ENCODE measurements at places on chromosomes 5 and 9. TPM values are rescaled to one million over a fixed set of nuclear protein-coding genes. Genes with fewer than 3 reads are reported as not detected.

Gene SLC36A3
- polyA plus RNA-seq, result not detected

Gene ECSCR
- 21.9 TPM for polyA plus RNA-seq

Gene OTULIN
- polyA plus RNA-seq, result 18.6 TPM

Gene PCDHGA5
- 2.5 TPM for polyA plus RNA-seq

Gene ARID3C
- not detected for polyA plus RNA-seq

Data from left renal cortex interstitium (tissue), 4 donors.